ENCODE measurements at places on chromosomes 3 and 15.
A peak's percentile ranks its signal among the peaks of the same experiment; 100 is the strongest.

- peak; percentile 40 for DNase-seq
Measured at GRCh38 chr3:52245322-52246263, at the start of gene PPM1M. Gene PPM1M, plus strand, starts transcription at chr3:52245759. Its CDS starts 66 bp downstream, at chr3:52245825.

GRCh38 chr15:98865397-98866339, 141.9 kb downstream of the PGPEP1L start:
- DNase-seq, result peak; percentile 75

DNA sequence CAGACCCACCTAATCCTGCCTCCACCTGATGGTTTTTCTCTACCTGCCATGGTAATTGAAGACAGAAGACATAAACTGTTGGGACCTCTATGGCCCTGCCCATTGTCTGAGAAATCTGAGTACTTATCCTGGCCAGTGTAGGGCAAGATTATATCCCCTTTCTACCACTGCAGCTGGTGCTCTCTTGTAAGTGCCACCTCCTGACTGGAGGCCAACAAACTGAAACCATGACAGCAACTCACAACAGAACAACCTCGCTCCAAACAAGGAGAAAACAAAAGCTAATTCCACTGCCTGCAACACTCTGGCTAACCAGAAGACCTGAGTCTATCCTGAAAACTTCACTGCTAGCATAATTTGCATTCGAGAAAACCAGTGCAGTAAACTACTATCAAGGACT, 82.9 kb downstream of the CLDN1 start:
- no peak for DNase-seq

- DNase-seq, result peak; percentile 55
Measured at GRCh38 chr3:182795389-182795782, 2.1 kb downstream of the ATP11B start.
